ENCODE measurements at places on chromosomes 12 and 14.

DNA sequence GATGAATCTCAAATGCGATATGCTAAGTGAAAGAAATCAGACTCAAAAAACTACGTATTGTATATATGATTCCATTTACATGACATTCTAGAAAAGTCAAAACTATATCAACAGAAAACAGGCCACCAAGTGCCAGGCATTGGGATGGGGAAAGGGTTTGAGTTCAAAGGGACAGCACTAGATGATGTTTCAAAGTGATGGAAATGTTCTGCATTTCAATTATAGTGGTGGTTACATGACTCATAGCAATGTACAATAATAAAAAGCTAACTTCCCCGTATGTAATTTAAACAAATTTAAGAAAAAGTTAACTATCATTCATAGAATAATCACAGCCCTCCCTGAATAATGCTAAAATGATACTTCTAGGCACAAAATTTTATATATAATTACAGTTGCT is 13.5 kb downstream of the HECTD1 start:
- DNase-seq: no peak

GRCh38 chr12:91818227-91819131 is 327.2 kb downstream of the BTG1 start:
- DNase-seq: peak; percentile 77

- no peak for DNase-seq
Observed at GRCh38 chr14:54582334-54582733, 15.4 kb downstream of the SAMD4A start.

GRCh38 chr14:54381821-54382220 is 15.0 kb upstream of the CDKN3 start:
- no peak for DNase-seq

DNA sequence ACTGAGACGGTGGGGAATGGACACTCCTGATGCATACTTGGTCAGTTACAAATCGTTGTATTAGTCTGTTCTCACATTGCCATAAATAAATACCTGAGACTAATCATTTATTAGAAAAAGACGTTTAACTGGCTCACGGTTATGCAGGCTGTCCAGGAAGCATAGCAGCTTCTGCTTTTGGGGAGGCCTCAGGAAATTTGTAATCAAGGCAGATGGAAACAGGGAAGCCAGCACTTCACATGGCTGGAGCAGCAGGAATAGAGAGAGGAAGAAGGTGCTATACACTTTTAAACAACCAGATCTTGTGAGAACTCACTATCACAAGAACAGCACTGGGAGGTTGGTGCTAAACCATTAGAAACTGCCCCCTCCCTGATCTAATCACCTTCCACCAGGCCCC is 418.2 kb downstream of the FLRT2 start:
- DNase-seq: no peak

DNA sequence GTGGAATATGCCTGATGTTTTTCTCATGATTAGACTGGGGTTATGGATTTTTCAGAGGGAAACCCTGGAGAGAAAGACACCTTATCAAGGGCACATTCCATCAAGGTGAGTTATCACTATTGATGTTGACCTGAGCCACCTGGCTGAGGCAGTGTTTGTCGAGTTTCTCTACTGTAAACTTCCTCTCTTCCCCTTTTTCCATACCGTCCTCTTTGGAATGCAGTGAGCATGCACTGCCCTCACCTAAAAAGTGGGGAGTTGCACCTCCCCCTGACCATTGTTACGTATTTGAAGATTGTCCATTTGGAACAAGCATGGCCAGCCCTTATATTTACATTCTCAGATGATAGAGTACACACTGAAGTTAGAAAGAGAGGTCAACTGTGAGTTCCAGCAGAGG is 53.9 kb upstream of the PWP1 start:
- DNase-seq: no peak

DNA sequence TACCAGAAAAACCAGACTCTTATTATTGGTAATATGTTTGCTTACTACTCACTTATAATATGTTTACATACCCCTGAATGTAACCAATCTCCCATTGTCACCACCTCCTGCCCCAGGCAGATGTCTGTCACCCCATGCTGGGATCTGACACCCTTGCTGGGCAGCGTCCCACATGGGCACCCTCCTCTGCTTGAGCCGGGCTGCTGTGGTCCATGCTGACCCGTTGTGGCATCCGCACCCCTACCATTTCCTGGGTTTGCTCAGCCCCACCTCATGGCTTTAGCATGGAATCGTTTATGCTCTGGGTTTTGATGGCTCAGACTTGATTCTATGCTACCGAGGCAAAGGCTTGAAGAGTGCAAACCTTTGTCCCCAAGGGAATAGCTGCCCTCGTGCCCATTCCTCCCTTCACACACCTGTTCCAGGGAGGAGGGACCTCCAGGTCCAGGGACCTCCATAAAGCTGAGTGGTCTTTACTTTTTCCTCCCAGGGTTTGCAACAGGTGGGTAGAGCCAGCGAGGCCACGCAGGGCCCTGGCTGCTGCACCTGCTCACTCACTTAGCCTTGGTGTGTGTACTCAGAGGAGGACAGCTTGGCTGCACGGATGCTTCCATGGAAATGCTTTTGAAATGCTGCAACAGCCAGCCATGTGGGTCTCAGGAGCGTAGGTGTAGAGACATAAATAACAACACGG is 68.7 kb downstream of the PRMT8 start:
- no peak for DNase-seq

- DNase-seq: peak; percentile 84
Observed at GRCh38 chr14:104881369-104881979, 16.4 kb downstream of the CEP170B start.

GRCh38 chr12:27095346-27095745 is 13.0 kb upstream of the C12orf71 start:
- peak; percentile 34 for DNase-seq

- no peak for DNase-seq
Observed at GRCh38 chr14:102951799-102952198, 29.3 kb downstream of the AMN start.

- DNase-seq: no peak
Observed at GRCh38 chr12:92552412-92553108, 150.2 kb upstream of the PLEKHG7 start.

DNA sequence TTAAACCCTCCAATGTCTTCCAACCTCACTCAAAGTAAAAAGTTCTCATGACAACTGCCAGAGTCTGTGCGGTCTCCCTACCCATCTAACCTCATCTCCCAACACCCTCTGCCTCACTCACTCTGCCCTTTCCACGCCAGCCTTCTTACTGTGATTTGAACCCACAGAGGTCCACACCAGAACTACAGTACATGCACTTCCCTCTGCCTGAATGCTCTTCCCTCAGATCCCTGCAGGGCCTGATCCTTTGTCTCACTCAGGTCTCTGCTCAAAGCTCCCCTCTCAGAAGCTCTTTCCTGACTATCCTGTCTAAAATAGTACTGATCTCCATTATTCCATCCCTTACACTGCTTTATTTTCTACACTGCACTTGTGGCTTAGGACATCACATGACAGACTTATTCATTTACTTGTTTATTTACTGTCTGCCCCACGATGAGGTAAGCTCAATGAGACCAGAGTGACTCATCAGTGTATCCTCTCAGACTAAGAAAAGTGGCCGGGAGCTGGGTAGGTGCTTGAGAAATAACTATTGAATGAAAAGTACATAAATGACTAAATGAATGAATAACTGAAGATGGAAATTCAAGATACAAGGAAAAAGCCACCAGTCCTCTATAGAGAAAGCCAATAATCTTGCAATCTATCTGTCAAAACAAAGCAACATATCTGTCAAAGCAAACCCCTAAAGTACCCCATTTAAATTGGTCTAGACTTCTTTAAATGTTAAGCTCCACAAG is 17.1 kb downstream of the POMT2 start:
- DNase-seq: no peak

DNA sequence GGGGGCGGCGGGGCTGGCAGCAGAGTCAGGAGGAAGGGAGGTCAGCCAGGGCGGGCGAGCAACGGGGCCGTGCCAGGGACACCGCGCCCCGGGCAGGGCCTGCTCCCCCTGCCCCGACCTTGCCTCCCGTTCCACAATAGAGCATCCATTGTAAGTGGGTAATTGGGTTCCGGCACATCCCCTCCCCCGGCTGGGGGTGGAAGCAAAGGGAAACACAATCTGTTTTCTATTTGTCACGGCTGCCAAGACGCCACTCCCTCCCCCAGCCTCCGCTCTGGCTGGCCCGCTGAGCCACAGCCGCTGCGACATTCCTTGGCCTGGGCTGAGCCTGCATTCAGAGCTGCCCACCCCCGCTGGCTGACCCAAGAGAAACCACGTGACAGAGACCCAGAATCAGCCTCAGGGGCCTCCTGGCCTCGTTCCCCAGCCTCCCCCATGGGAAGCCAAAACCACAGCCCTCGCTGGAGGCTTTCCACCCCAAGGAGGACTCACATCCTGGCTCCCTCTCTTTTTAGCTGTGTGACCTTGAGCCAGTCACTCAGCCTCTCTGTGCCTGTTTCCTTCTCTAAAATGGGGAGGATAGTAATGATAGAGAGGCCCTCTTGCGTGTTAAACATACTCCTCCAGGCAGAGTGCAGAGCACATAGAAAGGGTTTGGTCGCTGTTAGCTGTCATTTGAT is 117.6 kb downstream of the SCARB1 start:
- peak; percentile 78 for DNase-seq

GRCh38 chr12:45558353-45558752 is 171.2 kb upstream of the ARID2 start:
- no peak for DNase-seq

DNA sequence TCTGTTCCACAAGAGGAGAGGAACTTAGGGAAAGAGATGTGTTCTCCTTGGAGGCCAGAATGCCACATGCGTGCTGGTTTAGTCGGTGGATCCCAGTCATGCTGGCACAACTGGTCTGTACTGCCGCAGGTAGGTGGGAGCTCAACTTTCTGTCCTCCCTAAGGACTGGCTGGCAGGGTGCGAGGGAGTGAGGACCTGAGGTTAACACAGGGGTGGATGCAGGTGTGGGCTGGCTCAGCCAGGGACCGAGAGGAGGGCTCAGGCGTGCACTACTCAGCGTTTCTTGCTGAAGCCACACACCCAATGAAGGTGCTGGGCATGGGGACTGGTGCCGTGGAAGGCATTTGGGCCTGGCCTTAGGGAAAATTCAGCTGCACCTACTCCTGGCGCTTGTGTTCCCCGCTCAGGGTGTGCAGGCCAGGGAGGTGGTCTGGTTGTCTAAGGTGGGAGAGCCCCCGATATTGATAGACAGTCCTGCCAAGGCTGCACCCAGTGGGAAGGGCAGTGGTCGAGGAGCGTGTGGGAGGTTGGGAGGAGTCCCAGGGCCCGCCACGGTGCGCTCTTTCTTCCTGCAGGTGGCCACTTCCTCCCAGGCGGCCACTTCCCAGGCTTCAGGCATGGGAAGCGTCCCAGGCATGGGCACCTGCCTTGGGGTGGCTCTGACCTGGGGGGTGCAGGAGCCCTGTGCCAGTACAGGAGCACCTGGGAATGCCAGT is 138.4 kb downstream of the ADGRD1 start:
- no peak for DNase-seq

DNA sequence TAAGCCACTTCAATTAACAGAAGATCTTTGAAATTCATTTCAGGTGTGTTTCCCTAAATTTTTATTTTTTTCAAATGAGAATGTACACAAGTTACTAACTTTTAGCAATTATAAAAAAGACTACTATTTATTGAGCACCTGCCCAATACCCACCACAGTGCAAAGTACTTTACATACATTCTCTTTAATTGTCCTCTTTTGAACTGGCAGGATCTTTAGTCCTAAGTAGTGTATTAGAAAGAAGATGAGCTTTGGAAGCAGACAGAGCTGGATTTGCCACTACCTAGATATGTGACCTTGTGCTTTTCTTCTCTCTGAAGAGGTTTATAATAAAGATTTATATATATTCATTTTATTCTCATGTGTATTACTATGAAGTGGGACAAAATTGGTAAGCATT is 63.7 kb downstream of the TMEM117 start:
- DNase-seq: no peak

GRCh38 chr12:45368841-45369489 is 153.1 kb downstream of the ANO6 start:
- no peak for DNase-seq

GRCh38 chr12:102234599-102234998 is 37.0 kb upstream of the PMCH start:
- DNase-seq: no peak

DNA sequence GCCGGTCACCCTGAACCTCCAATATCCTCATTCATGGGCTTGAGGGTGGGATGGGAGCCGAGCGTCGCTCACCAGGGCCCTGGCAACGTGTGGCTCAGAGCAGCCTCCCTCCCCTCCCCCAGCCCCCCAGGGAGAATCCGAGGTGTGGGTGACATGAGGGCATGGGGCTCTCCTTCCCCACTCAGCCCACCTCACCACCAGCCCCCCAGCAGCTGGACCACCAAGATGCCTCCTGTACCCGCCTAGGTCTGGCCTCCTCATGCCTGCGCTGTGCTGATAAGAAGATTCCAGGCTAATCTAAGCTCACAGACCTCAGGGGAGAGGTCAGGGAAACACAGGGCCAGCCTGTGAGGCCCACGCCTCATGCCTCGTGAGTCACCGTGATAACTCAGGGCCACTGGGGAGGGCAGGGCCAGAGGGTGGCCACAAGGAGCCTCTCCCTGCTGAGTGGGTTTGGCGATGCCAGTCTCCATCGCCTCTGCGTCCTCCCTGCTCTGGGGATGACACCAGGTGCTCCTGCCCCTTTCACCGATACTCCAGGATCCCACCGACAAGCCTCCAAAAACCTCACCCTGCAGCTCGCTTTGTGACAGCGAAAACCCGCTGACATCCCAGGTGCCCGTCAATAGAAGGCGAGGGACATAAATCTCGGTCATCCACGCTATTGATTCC is 56.9 kb downstream of the TESC start:
- DNase-seq: no peak

GRCh38 chr12:12717586-12718380 is 615 bp downstream of the CDKN1B start:
- DNase-seq: peak; percentile 41

DNA sequence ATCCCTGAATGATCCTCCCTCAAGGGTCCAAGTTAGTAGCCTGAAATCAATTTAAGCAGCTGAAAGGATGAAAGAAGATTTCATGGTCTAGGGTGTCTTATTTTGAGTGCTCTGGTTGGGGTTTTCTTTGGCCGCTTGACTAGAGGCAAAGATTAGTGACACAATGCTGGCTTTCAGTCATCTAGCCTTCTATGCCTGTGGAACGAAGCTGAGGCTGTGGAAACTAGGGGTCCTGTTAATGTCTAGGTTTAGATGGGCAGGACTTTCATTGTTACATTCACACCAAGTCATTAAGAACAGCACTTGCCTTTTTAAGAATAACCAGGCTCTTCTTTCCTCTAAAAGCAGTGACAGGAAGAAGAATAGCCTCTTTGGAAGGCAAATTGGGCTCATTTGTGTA is 253.8 kb upstream of the E2F7 start:
- DNase-seq: no peak

DNA sequence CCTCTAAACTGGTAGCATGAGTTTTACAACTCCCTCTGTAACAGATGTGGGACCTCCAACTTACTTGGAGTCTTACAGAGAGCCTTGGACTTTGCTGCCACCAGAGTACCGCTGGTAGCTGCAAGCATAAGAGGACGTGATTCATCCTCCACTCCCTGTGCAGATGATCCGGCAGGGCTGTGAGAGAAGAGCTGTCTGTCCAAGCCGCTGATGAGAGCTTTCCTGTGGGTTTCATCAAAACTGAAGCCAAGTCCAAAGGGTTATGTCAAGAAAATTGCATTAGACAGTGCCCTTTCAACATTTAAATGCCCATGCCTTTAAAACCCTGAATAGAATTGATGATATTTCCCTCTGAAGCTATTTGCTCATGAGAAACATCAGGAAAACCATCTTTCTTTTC is 85.8 kb downstream of the LLPH start:
- DNase-seq: no peak

Data from NCI-H1105 treated with DMSO at 0.1 percent for 48 hours (cell line).